ENCODE measurements at places on chromosomes 4 and X.

DNA sequence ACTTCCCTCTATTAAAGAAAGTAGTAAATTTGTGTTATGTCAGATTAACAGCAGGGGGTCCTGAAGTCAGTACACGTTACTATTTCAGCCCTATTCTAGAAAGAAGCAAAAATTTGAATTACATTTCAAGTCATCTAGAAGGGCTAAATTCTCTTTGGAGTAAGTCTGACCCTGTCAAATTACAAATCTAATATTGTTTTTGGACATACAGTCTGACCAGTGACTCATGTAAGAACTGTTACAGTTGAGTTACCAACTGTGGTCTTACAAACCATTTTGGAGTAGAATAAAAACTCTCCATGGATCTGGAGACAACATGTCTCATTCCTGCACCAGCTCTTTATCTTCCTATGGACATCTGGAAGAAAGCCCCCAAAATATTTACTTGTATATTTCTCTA, 36.0 kb upstream of the GYPA start:
- no peaks in the 10 kb centered on the region for H3K36me3 ChIP-seq
- no peaks in the 10 kb centered on the region for H3K27me3 ChIP-seq
- no peak for DNase-seq

DNA sequence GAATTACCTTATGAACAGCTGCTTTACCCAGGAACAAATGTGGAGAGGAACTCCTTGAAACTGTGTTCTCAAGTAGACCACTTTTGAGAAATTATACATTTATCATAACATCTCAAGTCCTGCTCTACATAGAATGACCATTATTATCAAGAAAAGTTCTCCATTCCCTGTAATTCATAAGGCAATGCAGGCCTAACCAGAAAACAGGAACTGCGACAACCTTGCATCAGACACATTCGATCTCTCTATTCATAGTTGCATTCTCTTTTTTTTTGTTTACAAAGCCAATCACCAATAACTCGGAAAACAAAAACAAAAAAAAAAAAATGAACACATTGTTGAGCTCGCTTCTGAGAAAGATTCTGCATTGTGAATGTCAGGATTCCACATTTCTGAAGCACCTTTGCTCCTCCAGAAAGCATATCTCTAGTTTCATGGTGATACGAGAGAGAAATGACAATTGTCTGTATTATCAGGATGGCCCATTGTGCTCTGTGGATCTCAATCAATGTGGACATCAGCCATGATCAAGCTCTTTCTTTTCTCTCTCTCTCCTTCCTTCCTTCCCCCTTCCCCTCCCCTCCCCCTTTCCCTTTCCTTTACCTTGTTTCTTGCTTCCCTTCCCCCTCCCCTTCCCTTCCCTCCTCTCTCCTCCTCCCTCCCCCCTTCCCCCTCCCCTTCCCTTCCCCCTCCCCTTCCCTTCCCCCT, 32.4 kb upstream of the CD99 start:
- peaks cover 3% of the 10 kb centered on the region for H3K4me1 ChIP-seq
- DNase-seq, result no peak
- H3K27me3 ChIP-seq, result no peaks in the 10 kb centered on the region
- peaks cover 6% of the 10 kb centered on the region for H3K36me3 ChIP-seq
- H3K27ac ChIP-seq, result peak overlapping the region; percentile 31

DNA sequence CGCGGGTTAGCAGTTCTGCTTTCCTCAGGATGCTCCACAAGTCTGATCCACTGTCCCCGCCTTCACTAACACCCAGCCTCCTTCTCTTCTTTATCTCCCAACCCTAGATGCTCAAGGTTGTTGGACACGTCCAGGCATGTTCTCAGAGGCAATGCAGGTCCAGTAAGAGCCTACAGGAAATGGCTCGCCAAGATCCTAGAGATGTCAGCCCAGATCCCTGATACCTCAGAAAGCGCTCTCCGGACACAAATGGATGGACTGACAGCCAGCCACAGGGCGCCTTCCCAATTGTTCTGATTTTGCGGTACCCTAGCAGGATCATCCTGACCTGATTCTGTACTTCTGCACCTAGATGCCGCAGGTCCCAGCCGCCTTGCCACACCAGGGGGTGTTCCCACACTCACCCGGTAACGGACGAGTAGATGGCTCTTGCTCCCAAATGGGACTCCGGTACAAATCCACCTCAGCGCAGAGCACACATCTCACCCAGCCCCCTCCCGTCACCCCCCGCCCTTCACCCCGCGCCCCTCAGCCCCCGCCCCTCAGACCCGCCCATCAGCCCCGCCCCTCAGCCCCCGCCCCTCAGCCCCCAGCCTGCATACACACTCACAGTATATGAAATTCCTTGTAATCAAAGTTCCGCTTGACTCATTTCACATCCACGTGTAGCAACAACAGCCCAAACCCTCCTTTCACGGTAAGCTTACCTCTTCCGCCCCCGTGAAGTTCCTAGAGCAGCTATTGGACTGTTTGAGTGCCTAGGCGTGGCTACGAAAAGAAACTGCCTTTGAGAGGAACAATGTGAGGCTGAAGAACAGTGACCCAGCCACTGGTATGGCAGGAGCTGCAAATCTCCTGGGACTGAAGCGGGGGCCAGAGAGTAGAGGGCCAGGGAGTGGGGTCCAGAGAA, at the start of gene EDA2R:
EDA2R (minus strand) TSS at position 488 of the 910 bp plus-strand sequence. CDS start 23,058 bp downstream, outside the sequence.
- peaks cover 4% of the 10 kb centered on the region for H3K4me1 ChIP-seq
- no peaks in the 10 kb centered on the region for H3K36me3 ChIP-seq
- H3K27ac ChIP-seq, result no peak within 1 kb of the TSS
- peak within 1 kb of the TSS; percentile 83 for H3K4me3 ChIP-seq
- peak; percentile 1 for DNase-seq

- no peak overlapping the region for H3K4me3 ChIP-seq
- H3K36me3 ChIP-seq, result no peaks in the 10 kb centered on the region
- DNase-seq, result no peak
- H3K4me1 ChIP-seq, result peaks cover 78% of the 10 kb centered on the region
- H3K27ac ChIP-seq, result no peak overlapping the region
Measured at GRCh38 chr4:26344901-26345564, 24.2 kb downstream of the RBPJ start.

- H3K4me1 ChIP-seq, result no peaks in the 10 kb centered on the region
- H3K27ac ChIP-seq, result no peak overlapping the region
- no peaks in the 10 kb centered on the region for H3K27me3 ChIP-seq
- DNase-seq, result no peak
Measured at GRCh38 chr4:100168521-100168920, 21.7 kb downstream of the DDIT4L start.

DNA sequence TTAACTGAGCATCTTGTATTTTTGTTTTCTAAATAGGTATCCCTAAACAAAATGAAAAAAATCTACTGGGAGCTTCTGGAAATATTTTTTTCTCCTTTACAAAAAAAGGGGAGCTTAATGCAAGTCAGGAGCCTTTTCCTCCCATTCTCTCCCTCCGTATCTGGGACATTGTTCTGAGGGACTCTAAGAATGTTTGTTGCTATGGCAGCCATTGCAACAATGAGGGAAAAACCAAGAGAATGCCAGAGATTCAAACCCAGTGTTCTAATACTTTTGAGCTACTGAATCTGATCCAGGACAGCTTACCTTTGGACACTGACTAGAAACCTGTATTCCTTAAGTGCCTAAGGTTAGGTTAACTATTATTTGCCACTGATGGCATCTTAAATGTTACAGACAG, 485.7 kb upstream of the HS3ST1 start:
- H3K27ac ChIP-seq, result no peak overlapping the region
- no peak overlapping the region for H3K4me3 ChIP-seq
- no peaks in the 10 kb centered on the region for H3K27me3 ChIP-seq
- no peak for DNase-seq

GRCh38 chr4:76809594-76810305, 88.2 kb downstream of the SOWAHB start:
- H3K4me3 ChIP-seq, result no peak overlapping the region
- no peak overlapping the region for H3K27ac ChIP-seq
- no peak for DNase-seq
- H3K27me3 ChIP-seq, result peaks cover 1% of the 10 kb centered on the region

GRCh38 chr4:145939856-145940255, 1.2 kb upstream of the ZNF827 start:
- H3K36me3 ChIP-seq, result no peaks in the 10 kb centered on the region
- H3K27ac ChIP-seq, result no peak overlapping the region
- no peak for DNase-seq
- peak overlapping the region; percentile 96 for H3K4me3 ChIP-seq

GRCh38 chrX:78199851-78200250, 60.4 kb upstream of the TAF9B start:
- H3K4me3 ChIP-seq, result no peak overlapping the region
- no peak overlapping the region for H3K27ac ChIP-seq
- H3K36me3 ChIP-seq, result no peaks in the 10 kb centered on the region
- no peaks in the 10 kb centered on the region for H3K27me3 ChIP-seq

DNA sequence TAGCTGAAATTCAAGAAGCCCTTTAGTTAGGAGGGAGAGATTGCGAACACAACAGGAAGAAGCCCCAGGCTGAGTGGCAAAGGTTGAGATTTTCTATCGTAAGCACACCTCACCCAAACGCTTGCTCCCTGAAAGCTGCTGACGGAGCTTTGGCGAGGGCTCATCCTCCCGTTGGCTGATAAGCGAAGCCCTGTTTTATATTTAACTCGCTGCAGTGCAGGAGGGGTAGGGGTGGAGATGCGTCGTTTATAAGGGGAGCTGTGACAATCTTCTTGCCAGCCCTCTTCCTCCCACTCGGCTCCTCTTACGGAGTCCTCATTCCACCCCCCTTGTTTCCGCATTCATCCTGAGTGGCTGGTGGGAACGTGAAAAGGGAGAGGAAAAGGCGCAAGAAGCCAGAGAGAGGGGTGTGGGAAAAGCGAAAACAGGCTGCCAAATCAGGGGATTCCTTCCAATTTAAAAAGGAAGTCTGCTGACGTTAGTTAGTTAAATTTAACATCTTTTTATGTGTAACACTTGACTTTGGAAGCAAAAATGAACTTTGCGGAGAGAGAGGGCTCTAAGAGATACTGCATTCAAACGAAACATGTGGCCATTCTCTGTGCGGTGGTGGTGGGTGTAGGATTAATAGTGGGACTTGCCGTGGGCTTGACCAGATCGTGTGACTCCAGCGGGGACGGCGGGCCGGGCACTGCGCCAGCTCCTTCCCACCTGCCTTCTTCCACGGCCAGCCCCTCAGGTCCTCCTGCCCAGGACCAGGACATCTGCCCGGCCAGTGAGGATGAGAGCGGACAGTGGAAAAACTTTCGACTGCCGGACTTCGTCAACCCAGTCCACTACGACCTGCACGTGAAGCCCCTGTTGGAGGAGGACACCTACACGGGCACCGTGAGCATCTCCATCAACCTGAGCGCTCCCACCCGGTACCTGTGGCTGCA, at the start of gene ENPEP:
ENPEP (plus strand) TSS at position 275 of the 938 bp plus-strand sequence; CDS start at position 535, 260 bp downstream.
- H3K36me3 ChIP-seq, result no peaks in the 10 kb centered on the region
- H3K27me3 ChIP-seq, result peaks cover 31% of the 10 kb centered on the region
- H3K4me1 ChIP-seq, result no peaks in the 10 kb centered on the region
- H3K27ac ChIP-seq, result no peak within 1 kb of the TSS
- DNase-seq, result no peak
